Heart left ventricle (tissue), 16 donors: ENCODE measurements at places on chromosomes 1 and 21. TPM values are rescaled to one million over a fixed set of nuclear protein-coding genes. Genes with fewer than 3 reads are reported as not detected.

DNA sequence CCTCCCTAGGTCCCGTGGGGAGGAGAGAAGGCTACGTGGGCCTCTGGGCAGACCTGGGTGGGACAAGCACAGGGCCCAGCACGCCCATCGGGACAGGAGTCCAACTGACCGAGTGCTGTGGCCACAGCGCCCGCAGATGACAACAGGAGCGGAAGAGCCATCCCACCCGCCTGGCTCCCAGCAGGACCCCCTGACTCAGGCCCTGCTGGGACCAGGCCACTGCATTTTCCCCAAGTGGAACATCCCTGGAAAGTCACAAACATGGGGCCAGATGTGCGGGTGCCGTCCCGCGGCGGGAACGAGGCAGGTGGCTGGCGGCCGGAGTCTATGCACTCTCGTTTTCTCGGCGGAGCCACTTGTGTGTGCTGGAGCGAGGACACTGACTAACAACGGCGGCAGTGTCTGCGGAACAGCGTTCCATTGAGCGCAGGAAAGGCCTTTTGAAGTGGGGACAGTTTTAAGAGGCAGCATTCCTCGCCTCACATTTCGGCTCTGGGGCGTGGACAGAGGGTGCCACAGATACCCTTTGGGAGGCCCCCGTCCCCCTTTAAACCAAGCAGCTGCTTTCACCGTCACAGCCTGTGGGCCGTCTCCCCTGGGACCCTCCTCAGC, 93.7 kb upstream of the ARHGEF16 start:
- no peaks in the 10 kb centered on the region for H3K27me3 ChIP-seq
- DNase-seq: no peak

GRCh38 chr1:191592039-191592438, 566.2 kb upstream of the RGS18 start:
- no peak overlapping the region for H3K27ac ChIP-seq
- H3K4me1 ChIP-seq: no peaks in the 10 kb centered on the region
- H3K27me3 ChIP-seq: no peaks in the 10 kb centered on the region
- no peak for DNase-seq
- H3K4me3 ChIP-seq: no peak overlapping the region
- no peaks in the 10 kb centered on the region for H3K36me3 ChIP-seq

- H3K27ac ChIP-seq: no peak overlapping the region
- H3K4me3 ChIP-seq: no peak overlapping the region
- H3K27me3 ChIP-seq: no peaks in the 10 kb centered on the region
- DNase-seq: no peak
These were observed 7.1 kb downstream of the C1orf21 start for GRCh38 chr1:184393962-184394361.

The CHODL gene
- total RNA-seq: 0.45 TPM
